ENCODE measurements at places on chromosomes 13 and 19.

- no peak for DNase-seq
Observed at GRCh38 chr13:112562786-112563383, 25.1 kb downstream of the TUBGCP3 start.

- DNase-seq = no peak
Observed at GRCh38 chr13:95207769-95208366, 93.4 kb downstream of the ABCC4 start.

DNA sequence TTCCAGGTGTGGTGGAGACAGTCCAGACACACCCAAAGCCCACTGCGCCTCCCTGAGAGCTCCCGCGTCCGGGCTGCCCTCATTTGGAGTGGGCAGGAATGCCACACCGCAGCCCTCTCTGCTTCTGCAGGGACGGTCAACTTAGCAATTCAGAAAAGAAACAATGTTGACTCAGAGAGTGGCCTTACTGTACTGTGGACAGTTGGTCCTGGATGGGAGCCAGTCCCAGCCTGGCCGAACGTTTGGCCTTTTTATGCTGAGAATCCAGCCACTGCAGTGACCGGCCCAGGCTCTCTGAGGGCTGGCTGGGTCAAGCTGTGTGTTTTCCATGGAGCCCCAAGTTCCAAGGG lies 7.2 kb downstream of the GAS6 start:
- no peak for DNase-seq

- DNase-seq = no peak
Observed at GRCh38 chr13:75850916-75851315, 214.8 kb downstream of the LMO7 start.

GRCh38 chr13:38899571-38899970 lies 91.1 kb downstream of the STOML3 start:
- no peak for DNase-seq

DNA sequence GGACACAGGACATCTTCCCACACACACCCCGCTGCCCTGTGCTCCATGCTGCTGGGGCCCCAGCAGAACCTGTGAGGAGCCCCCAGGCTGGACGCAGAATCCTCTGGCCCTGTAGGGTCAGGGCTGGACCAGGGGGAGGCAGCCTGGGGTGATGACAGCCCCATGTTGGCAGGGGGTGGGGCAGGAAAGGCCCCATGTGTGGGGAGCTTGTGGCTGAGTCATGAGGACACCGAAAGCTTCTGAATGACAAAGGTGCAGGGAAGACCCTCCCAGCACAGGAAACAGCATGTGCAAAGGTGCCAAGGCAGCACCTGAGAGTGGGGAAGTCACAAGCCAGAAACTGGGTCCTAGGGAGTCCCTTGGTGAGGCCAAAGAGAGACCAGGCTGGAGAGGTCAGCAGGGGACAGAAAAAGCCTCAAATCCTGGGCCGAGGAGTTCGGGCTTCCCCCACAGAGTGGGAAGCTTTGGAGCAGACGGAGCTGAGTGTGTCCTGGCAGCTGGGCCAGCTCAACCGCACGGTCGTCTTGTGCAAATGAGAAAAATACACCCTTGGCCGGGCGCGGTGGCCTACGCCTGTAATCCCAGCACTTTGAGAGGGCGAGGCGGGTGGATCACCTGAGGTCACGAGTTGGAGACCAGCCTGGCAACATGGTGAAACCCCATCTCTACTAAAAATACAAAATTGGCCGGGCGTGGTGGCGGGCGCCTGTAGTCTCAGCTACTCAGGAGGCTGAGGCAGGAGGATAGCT lies 17.5 kb downstream of the ATP8B3 start:
- no peak for DNase-seq

GRCh38 chr13:20616059-20616797 lies 49.3 kb downstream of the IFT88 start:
- DNase-seq = no peak

GRCh38 chr19:18424122-18424889 lies 5.1 kb downstream of the SSBP4 start:
- DNase-seq = no peak

DNA sequence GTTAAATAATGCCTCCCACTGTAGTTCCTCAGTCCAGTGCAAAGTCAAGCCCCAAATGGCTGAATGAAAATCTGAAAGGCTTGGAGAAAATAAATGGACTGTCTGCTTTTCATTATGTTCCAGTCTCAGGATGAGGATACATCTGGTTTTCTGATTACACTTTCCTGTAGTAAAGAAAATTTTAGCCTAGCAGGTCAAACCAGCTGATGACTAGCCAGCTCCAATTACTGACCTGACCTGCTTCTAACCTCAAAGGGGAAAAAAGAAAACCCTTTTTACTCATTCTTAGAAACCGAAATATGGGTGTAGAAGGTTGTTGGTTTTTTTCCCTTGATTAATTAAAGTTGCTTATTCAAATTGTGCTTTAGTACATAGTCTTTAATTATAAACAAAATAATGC lies 418.4 kb downstream of the EFNB2 start:
- DNase-seq = no peak

DNA sequence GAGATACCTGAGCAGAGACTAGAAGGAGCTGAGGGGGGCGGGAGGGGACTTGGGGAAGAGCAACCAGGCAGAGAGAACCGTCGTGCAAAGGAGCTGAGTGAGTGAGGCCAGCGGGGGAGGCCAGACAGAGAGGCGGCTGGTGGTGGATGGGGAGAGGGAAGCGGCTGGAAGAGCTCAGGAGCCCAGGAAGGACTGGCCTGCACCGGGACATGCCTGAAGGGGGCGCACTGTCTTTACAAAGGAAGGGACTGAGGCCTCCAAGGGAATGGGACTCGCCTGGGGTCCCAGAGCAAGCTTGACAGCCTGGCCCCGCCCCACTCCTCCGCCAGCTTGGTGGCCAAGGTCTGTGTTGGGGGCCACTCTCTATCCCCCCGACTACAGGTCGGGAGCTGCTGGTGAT lies 14.9 kb downstream of the ONECUT3 start:
- DNase-seq = no peak

GRCh38 chr13:25391932-25392331 lies 20.2 kb downstream of the ATP8A2 start:
- DNase-seq = no peak

GRCh38 chr19:10235003-10235402 lies 3.9 kb upstream of the S1PR2 start:
- no peak for DNase-seq

DNA sequence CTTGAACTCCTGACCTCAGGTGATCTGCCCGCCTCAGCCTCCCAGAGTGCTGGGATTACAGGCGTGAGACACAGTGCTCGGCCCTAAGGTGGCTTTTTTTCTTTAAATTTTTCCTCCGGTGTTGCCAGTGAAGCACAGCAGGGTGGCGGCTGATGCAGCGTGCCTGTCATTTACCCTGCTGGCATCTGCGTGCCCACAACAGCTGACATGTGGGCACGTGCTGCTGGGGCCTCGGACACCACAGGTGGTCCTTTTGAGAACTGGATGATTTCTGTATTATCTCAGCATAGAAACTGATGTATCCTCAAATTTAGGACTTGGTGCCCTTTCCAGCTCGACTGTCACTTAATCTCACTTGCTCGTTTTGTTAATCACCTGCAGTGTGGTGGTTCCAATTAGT lies 31.2 kb upstream of the TEX29 start:
- DNase-seq = no peak

DNA sequence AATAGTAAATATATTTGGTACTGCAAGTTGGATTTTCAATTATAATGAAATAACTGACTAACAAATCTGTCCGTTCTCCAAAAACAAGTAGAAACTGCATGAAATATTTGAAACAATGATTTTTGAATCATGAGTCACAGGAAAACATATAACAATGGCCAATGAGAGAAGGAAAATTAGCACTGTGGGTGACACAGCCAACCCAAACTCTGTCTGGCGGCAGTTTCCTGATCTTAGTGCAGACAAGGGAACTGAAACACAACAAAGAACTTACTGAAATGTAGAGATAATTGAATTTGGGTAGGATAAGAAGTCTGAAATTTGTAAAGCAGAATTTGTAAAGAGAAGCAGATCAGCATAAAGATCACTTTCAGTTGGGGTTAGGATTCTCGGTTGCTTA lies 2743.3 kb upstream of the PCDH20 start:
- DNase-seq = no peak

- DNase-seq = no peak
Observed at GRCh38 chr19:1377176-1377964, 6.3 kb upstream of the NDUFS7 start.

- no peak for DNase-seq
Observed at GRCh38 chr13:90868321-90868920, 479.1 kb upstream of the MIR17HG start.

- no peak for DNase-seq
Observed at GRCh38 chr13:23766939-23767338, 122.3 kb downstream of the MIPEP start.

DNA sequence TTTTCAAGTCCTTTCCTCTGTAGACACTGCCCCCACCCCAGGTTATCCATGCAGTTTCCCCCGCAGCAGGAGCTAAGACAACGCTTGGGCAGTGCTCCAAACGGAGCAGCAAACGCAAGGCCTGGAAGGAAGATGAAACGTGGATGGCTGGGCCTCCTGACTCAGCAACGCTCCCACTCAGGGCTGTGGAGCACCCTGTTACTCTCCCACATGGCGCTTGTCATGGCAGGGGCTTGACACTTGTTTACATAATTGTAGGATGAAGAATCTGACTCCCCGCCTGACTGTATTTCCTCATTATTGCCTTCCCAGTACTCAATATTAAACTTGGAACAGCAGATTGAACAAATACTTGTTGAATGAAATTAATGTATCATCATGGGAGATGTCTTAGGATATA lies 799 bp upstream of the C1QTNF9B start:
- no peak for DNase-seq

- DNase-seq = no peak
Observed at GRCh38 chr13:98415326-98416070, 161.4 kb downstream of the STK24 start.

GRCh38 chr19:12836529-12836863 lies 1.8 kb upstream of the MAST1 start:
- DNase-seq = no peak

- no peak for DNase-seq
Observed at GRCh38 chr13:63840551-63841421, 2425.1 kb upstream of the PCDH20 start.

DNA sequence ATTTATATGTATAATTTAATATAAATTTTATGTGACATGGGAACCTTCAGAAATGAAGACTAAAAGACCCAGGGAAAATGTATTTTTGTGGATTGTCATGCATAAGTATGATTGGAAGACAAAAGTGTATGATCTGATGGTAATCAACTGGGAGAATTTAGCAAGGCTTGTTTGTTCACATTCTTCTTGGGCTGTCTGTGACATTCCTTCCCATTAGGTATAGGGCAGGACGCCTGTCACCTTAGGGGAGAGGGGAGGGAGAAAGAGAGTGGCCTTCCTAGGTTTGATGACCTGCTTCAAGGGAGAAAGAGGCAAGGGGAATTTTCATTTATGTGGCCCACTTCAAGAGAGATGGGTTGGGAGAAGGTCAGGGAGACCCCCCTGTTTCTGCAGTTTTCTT lies 22.4 kb downstream of the PIBF1 start:
- DNase-seq = no peak

GRCh38 chr13:99724633-99725517 lies 223.6 kb downstream of the TM9SF2 start:
- no peak for DNase-seq

DNA sequence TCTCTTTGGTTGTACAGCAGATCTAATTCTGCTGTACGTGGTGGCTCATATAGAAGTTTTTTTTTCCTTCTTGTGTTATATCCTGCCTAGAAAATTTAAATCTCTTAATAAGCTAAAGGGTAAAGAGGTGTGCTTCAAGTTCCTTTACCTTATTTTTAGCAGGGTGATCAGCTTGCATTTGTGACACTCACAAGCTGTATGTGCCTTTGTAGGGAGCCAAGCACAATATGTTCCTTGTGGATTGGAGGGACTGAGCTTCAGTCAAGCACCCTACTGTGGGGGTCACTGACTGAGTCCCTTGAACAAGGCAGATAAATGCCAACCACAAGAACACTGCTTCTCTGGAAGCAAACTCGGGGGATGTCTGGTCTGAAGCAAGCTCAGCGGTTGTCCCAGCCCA lies 12.6 kb upstream of the ERICH6B start:
- no peak for DNase-seq

- no peak for DNase-seq
Observed at GRCh38 chr13:30976025-30976424, 43.6 kb downstream of the TEX26 start.

DNA sequence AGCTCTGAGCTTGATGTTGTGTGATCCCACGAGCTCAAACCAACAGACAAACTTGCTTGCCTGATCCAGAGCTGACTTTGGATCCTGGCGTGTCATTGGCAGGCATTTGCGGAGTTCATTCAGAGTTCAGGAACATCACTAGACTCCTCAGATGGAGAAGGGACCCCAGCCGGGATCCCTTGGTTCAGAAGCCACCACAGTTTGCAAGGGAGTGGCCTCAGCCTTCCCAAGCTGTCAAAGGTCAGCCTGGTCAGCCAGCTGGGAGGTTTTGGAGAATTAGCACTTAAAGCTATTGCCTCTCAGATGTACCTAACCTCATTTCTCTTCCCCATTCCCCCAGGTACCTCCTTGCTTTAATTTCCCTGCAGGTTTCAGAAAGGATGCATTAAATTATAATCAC lies 208.8 kb upstream of the SOX21 start:
- no peak for DNase-seq

GRCh38 chr19:15280915-15281683 lies 48.9 kb upstream of the EPHX3 start:
- peak; percentile 70 for DNase-seq

DNA sequence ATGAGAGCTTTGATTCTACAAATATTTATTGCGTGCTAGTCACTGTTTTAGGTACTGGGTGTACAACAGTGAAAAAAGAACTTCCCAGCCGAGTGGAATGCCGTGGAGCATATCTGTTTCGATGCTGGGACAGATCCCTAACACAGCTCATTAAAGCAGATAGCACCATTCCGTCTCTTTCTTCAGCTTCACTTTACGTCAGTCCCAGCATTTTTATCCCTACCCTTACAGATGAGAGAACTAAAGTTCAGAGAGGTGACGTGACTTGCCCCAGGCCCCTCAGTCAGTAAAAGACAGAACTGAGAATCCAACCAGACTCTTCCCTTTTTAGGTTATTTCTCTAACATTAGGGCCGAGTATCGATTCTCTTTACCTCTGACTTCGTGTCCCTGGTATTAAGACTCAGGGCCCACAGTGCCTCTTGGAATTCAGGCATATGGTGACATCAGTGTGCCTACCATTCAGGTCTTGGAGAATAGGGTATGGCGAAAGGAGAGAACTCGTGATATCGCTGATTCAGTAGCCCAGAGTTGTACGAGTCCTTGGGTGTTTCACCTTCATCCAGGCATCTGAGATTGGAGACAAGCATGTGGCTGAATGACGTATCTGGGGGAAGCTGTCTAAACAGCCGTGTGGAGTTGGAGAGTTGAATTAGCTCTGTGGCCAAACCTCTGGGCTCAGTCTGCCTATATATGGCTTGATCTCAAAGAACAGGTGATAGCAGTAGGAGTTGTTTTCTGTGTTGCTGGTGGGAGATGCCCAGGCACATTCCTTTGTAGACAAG lies 27.1 kb downstream of the ACTN4 start:
- no peak for DNase-seq

- no peak for DNase-seq
Observed at GRCh38 chr19:40413291-40413845, at the start of gene PRX. TSS of gene PRX (minus strand) at chr19:40413378. CDS start at chr19:40407932, 5,446 bp downstream.
